CD4-positive, alpha-beta T cell treated with Interleukin-6 for 4 hours (primary cell): ENCODE measurements at places on chromosomes 7 and 10.
A peak's percentile ranks its signal among the peaks of the same experiment; 100 is the strongest.

- DNase-seq = peak; percentile 40
These were observed 1.3 kb downstream of the MBLAC1 start for GRCh38 chr7:100127866-100128636.

- no peak for DNase-seq
These were observed 3.9 kb upstream of the ITGB1 start for GRCh38 chr10:32961895-32962369.

- DNase-seq = no peak
These were observed 134.2 kb downstream of the ELAPOR2 start for GRCh38 chr7:86925221-86925620.

GRCh38 chr7:116630357-116630756 lies 41.6 kb upstream of the MET start:
- no peak for DNase-seq

DNA sequence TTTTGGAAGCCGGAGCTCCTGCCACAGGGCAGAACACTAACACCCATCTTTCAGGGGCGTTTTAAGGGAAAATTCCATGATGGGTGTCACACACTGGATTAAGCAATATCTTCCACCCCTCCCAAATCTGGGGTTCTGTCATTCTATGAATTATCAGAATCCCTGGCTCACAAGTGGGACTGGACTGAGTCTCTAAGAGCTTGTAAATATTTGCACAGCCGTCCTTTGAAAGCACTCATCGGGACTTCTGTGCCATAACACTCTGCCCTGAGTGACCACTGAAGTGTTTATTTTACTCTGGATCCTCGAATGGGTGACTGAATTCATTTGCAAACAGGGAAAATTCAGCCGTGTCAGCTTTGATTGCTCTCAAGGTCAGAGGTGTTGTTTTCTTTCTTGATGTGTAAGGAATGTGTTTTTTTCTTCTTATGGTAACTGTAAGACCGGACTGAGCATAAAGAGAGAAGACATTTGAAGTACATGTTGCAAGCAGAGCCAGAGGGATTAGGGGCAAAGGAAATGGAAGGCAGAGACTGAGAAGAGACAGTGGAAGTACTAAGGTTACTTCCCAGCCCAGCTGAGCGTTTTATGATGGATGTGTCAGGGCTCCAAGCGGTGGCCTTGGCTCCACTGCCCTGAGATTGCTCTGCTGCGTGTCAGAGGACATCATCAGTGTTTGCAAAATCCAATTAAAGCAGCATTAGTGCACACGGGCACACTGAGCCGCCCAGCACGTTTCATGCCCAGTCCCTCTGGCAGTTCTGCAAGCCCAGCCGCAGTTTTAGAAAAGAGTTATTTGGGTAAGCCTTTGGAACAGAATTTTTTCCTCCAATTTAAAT lies 17.7 kb upstream of the GTPBP4 start:
- no peak for DNase-seq

DNA sequence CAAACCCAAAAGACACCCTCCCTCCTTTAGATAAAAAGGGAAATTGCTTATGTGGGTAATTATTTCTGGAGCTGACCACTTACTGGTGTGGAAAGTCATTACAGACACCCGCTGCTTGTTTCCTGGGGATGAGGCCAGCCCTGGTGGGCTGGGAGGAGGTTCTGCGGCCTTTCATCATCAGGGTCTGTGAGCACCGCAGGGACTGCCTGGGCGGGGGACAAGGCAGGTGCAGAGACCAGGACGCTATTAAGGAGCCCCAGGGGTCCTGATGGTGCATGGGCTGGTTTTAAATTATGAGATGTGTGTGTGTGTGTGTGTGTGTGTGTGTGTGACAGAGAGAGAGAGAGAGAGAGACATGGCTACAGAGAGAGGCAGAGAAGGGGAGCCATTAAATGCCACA lies 171.2 kb downstream of the DNAJB6 start:
- DNase-seq = no peak

- DNase-seq = no peak
These were observed 203.7 kb upstream of the IMMP2L start for GRCh38 chr7:111765751-111766643.

DNA sequence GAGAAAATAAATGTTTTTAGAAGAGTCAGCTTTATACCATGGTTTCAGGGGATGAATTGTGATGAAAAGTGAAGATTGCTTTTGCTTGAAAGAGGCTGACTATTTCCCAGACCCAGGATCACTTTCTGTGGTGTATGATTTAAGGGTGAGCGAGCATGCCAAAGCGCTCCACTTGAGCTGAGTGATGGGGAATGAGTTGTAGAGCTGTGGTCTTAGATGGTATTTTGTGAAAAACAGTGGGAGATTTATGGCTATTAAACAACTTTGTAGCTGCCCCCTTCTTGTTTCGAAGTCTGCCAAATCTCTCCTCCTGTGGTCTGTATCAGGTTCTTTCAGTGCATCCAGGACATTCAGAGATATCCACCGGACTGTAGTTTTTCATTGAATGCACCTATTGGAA lies 888.2 kb downstream of the LRMDA start:
- no peak for DNase-seq

DNA sequence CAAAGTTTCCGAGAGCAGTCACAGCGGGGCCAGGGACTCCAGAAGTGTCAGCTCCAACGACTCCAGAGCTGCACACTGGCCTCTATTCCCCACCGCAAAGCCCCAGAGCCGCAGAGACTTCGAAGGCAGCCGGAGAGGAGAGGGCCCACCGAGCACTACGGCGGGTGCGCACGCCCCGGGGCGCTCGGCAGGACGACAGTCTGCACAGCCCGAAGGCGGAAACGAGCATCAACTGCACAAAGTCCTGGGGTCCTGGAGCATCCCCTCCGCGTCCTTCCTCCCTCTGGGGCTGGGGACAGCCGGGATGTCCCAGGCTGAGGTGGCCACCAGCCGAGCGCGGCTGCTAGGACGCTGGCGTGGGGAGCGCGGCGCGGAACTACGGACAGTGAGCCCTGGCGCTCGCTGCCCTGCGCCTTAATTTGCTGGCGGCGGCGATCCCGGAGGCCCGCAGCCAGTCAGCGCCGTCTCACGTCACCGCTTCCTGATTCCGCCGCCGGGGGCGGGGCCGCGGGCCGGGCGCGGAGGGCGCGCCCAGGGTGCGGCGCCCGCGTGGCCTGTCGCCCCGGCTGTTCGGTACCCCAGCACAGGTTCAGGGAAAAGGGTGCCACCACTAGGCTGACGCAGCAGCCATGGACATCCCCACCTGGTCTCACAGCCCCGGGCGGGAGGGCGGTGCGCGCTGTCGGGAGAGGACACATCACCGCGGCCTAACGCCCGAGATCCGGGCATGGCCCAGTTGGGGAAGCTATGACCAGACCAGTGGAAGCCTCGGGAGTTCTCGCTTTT lies at the start of gene TBX20:
Gene TBX20, minus strand, starts transcription at position 391 of the 786 bp plus-strand sequence. CDS start 480 bp downstream, outside the sequence.
- DNase-seq = peak; percentile 8

GRCh38 chr7:14691597-14692203 lies 210.9 kb downstream of the DGKB start:
- peak; percentile 50 for DNase-seq

GRCh38 chr7:110685899-110686298 lies 405.0 kb upstream of the LRRN3 start:
- DNase-seq = no peak

DNA sequence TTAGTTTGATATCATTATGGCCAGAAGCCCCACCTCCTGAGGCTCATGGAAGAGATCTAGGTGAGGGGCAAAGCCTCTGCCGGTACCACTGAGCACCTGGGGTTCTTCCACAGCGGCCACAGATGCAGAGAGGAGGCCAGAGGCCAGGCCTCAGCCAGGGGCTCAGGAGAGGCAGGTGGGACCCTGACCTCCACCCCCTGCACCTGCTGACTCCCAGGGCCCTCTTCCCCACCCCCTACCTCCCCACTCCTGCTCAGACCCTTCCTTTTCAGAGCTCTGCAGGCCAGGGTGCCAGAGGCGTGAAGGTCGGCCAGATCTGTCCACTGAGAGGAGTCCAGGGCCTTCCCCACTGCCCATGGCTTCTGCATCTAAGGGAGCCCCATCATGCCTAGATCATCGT lies 178.7 kb upstream of the PPP2R2D start:
- no peak for DNase-seq

- DNase-seq = no peak
These were observed 69.3 kb upstream of the PARD3 start for GRCh38 chr10:34884272-34884952.

GRCh38 chr7:134353411-134353810 lies 36.7 kb upstream of the SLC35B4 start:
- DNase-seq = no peak

- no peak for DNase-seq
These were observed 80.2 kb upstream of the CACNB2 start for GRCh38 chr10:18059826-18060559.

GRCh38 chr10:130932326-130933007 lies 379.1 kb downstream of the TCERG1L start:
- no peak for DNase-seq

DNA sequence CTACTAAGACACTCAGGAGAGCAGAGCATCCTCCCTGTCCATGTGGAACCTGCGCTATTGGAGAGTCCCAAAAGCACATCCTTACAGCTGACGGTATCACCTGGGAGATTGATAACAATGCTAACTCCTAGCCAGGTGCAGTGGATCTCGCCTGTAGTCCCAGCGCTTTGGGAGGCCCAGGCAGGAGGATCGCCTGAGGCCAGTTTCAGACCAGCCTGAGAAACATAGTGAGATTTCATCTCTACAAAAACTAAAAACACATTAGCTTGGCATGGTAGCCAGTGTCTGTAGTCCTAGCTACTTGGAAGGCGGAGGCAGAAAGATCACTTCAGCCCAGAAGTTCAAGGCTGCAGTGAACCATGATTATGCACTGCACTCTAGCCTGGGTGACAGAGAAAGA lies 174.9 kb downstream of the ARHGAP12 start:
- no peak for DNase-seq

GRCh38 chr7:134962270-134962780 lies 24.0 kb upstream of the AGBL3 start:
- no peak for DNase-seq

DNA sequence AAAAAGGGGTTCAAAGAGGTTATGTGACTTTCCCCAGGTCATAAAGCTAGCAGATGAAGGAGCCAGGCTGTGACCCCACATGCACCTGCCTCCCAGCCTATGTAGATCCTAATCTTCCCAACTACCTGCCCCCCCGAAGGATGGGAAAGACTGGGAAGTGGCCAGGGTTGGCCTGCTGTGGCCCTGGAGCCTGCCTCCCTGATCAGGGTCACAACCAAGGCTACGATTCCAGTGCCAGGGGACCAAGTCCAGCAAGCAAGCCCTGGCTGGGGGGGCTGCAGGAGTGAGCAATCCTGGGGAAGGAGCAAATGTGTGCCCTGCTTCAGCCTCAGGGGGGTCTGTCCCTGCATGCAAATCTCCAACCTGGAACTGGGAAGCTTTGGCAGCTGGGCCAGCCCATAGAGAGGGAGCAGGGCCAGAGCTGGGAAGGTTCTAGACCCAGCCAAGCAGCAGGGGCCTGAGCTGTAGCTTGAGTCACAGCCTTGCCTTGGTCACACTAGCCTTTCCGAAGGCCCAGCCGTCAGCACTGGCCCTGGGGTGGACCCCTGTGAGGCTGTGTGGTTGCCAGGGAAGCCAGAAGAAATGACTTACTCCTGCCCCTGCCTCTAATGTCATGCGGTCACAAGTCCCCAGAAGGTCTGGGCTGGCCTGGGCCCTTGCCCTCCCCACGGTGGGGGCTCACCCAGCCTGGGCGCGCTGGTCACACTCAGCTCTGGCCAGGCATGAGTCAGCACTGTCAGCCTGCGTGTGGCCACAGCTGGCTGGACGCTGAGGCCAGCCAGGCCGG lies 96.4 kb upstream of the ZMIZ1 start:
- DNase-seq = no peak
